ENCODE measurements at places on chromosomes 12 and 14.

- no peak for DNase-seq
These were observed 713.2 kb downstream of the NOVA1 start for GRCh38 chr14:25884657-25885056.

- no peak for DNase-seq
These were observed 32.6 kb downstream of the EGLN3 start for GRCh38 chr14:33918256-33918655.

GRCh38 chr14:22337521-22337920, 251.5 kb downstream of the DAD1 start:
- DNase-seq, result no peak

GRCh38 chr12:13100882-13101769, 2.3 kb downstream of the GSG1 start:
- DNase-seq, result peak; percentile 95

DNA sequence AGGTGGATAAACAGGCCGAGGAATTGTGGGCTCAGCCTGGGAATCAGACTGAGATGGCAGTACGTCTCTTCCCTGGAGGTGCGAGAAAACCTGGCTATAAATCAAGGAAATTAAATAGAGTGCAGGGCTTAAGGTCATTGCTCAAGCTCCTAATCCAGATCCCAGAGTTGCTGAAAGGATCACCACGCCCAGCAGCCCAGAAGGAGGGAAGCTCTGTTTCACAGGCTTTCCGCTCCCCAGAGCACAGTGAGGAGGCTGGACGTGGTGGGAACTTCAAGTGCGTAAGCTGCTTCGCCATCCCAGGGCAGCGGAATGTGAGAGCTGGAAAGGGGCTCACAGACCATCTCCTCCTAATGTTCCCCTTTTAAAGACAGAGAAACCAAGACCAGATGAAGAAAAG, 651.6 kb upstream of the TBX3 start:
- no peak for DNase-seq

DNA sequence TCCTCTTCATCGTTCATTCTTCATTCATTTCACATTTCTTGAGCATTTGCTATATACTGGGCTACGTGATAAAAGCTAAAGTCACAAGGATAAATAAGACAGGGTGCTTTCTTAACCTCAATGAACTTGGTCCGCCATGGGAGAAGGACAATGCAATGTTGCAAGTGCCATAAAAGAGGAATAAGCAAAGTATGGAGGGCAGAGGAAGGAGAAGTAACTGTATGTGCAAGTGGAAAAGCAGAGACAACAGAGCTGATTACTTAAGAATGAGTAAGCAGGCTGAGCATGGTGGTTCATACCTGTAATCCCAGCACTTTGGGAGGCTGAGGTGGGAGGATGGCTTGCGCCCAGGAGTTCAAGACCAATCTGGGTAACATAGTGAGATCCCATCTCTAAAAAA, 14.4 kb downstream of the AREL1 start:
- DNase-seq, result no peak

DNA sequence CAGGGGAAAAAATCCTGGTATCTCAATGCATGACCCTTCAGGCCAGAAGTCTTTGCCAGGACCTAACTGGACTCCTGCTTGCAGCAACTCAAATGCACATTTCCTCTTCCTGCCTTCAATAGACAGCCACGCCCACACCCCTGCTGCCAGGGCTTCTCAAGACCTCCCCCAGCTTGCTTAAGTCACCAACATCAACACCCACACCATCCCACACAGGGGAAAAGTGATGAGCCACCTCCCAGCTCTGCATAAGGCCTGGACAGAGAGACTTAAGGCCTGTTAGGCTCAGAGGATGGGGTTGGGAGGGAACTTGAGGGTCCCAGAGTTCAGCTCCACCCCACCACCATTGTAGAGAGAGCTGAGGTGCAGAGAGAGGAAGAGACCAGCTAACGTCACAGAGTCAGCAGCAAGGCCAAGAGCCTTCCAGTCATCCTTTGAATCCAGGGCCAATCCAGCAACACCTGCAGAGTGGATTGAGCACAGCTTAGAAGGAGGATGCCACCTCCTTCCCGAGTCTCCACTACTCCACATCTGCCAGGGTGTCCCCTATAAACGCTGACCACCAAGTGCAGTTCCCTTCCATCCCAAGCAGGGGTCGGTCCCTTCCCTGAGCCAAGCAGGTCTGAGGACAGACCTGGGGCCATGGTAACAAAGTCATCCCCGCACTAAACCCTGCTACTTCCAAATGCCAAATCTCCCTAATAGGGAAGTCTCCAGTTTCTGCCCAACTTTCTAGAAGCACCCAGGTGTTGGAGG, 50.0 kb downstream of the KDM2B start:
- peak; percentile 62 for DNase-seq

DNA sequence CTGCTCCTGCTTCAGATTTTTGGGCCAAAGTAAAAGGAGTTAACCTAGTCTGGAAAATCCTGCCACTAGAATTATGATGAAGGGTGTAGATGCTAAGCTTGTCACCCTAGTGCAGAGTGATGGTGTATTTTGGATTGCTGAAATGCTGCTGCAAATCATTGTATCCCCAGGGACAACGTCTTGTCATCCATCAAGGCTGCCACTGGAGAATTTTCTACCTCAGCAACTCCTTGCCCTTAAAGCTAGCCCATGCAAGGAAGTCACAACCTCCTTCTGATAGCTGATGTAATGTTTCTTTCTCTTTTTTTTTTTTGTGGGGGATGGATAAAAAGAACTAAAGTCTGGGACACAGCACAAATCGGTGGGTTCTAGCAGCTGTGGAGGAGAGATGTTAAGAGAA, 139.4 kb upstream of the FRMD6 start:
- peak; percentile 39 for DNase-seq

DNA sequence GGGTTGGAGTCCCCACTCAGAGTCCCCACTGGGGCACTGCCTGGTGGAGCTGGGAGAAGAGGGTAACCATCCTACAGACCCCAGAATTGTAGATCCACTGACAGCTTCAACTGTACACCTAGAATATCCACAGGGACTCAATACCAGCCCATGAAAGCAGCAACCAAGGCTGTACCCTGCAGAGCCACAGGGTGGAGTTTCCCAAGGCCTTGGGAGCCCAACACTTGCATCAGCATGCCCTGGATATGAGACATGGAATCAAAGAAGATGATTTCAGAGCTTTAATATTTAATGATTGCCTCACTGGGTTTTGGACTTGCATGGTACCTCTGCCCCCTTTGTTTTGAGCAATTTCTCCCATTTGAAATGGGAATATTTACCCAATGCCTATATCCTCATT, 80.4 kb downstream of the RASSF9 start:
- no peak for DNase-seq

DNA sequence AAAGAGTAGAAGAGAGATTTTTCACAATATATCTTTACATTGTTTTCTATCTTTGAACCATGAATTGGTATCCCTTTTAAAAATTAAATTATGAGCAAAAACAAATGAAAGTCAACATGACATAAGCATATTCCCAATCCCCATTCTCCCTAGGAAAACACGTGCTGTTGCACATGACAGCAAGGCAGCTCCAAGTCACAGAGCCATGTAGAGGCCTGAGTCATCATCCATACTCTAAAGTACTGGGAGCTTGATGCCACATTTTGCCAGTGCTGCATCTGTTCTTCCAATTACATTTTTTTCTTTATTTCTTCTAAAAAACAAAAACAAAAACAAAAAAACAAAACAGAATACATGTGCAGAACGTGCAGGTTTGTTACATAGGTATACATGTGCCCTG, 115.2 kb downstream of the ITPR2 start:
- DNase-seq, result no peak

- DNase-seq, result no peak
These were observed 89.0 kb upstream of the PTPRR start for GRCh38 chr12:71009430-71010142.

DNA sequence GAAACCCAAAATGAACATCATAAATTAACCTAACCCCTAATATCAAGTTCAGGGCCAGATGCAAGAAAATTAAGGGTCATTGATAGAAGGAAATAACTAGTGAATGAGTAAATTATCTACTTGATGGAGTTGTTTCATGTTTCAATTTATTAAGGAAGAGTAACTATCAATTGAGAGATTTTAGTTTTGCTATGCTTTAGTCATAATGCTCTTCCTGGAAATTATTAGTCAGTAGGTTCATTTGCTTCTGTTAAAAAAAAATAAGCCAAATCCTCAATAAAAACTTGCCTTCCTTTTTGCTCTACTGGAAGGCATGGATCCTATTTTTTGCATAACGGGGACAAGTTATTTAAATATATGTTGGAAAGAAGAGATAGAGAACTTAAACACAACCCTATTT, 59.0 kb upstream of the HIF1A start:
- no peak for DNase-seq

DNA sequence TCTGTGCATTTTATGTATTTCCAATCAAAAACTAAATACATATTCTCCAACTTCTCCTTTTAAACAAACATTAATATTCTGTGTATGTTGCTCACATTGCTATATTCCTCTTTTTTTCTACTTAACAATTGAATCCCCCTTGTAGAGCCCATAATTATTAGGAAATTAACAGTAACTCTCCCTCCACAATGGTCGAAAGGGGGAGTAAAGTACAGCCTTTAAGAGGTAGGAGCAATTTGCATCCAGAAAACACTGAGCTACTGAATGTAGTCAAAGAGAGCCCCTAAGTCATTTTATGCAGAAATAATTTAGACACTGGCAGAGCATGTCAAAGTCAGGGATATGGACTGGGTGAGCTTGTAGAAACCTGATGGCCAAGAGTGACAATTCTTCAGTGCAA, 57.2 kb upstream of the SCN8A start:
- peak; percentile 36 for DNase-seq

GRCh38 chr12:99979471-99979870, 5.3 kb downstream of the ANKS1B start:
- DNase-seq, result no peak

- no peak for DNase-seq
These were observed 36.9 kb upstream of the TTC7B start for GRCh38 chr14:90853116-90853515.

DNA sequence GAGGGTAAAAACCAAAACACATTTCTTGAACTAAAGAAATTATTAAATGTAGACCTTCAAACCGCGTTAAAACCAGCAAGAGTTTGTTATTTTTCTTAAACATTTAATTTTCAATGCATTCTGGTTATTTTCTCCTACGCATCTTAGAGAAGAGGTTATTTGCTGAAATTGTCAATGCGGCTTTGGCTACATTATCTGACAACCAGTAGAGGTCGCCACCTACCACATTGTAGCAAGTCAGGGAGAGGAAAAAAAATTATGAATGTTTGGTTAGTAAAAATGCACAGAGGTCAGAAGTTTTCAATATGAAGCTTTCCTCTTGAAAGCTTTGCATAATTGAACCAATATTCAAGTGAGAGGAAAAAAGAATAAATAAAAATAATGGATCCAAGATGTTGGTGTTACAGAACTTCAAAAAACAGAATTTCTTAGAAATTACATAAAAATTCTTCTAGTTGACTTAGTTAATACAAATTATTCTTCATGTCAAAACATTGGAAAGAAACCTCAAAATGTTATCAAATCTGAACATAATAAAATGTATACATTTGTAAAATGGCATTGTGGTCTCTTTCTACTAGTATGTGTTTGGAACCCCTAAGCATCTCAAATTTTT, 159.4 kb upstream of the TMTC2 start:
- peak; percentile 55 for DNase-seq

DNA sequence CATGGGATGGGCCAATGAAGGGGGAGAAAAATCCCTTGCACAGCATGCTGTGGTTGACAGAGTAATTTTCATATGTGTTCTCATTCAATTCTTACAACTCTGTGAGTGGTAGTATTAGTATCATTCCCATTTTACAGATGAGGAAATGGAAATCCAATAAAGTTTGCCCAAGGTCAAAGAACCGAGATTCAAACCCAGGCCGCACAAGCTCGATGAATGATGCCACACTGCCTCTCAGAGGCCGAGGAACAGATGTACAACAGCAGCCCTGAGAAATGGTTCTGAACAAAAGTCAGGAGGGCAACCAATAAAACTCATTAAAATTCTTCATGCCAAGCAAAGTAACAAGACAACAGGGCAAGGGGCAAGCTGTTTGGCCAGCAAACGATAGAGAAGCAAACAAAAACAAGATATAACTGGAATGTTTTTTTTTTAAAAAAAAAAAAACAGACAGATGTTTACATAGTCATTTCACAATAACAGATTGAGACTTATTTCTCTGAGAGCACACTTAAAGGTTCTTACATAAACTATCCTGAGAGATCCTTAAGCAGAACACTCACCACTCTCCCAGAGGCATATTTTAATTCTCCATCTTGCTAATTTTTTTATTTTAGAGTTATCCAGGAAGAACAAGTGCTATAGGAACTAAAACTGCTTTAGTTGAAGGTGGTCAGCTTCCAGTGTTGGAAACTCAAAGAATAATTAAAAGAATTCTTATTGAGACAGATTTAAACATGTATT, 85.8 kb downstream of the EXOC5 start:
- DNase-seq, result peak; percentile 4

DNA sequence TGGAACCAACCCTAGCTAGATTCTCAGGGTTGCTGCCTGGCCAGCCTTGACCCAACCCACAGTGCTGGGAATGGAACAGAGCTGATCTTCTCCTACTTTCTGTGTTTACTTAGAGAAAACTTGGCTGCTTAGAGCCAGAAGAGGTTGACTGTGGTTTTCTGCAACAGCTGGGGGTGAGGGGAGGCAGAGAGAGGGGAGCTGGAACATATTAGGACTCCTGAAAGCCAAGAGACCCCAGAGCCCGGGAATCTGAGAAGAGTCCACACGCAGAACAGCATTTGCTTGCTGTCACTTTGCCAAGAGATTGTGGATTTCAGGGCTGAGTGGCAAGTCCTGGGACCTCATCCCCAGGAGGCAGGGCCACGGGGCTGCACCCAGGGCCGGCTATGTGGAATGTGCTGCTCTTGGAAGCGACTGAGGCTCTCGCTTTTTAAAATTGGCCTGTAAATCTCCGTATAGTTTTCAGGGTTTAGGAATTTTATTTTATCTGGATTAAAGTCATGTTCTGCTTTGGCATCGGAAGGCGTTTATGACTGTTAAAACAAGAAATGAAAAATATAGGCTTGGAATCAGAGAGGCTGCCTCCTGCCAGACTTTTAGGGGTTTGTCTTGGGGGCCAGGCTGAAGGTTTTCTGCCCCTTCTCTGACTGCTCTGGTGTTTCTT, 22.3 kb upstream of the MED13L start:
- peak; percentile 42 for DNase-seq

- peak; percentile 77 for DNase-seq
These were observed 238.9 kb downstream of the EMP1 start for GRCh38 chr12:13435235-13435933.

GRCh38 chr14:102096569-102097188, 9.8 kb upstream of the HSP90AA1 start:
- DNase-seq, result peak; percentile 78

DNA sequence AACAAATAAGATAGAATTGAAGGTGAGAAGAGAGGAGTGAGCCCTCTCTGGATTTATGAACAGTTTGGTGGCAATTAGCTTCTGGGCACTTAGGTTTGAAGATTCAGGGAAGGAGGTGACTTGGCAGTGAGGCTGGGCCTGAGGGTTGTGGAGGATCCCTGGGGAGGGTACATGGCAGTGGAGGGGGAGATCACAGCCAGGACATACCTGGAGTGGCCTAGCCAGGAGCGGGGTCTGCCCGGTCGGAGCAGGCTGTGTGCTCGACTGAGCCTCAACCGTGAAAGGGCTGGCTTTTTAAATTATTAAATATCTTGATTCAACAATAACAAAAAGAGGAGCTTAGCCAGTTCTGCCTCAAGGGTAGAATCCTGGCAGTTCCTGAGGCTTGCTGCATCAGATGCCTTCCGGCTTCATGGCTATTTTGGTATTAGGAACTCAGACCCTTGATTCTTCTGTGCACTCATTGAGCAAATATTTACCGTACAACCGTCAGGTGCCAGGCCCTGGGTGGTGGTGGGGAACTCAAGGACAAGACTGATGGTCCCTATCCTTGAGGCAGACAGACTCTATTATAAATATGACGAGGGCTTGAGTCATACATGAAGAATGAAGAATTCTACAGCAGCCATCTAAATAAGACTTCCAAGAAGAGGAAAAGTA, 73.4 kb downstream of the SPTB start:
- DNase-seq, result peak; percentile 91
